EH (cell line): ENCODE measurements at places on chromosomes 2 and 18.
A peak's percentile ranks its signal among the peaks of the same experiment; 100 is the strongest.

GRCh38 chr2:65421432-65421748 is 11.0 kb downstream of the SPRED2 start:
- DNase-seq = no peak

DNA sequence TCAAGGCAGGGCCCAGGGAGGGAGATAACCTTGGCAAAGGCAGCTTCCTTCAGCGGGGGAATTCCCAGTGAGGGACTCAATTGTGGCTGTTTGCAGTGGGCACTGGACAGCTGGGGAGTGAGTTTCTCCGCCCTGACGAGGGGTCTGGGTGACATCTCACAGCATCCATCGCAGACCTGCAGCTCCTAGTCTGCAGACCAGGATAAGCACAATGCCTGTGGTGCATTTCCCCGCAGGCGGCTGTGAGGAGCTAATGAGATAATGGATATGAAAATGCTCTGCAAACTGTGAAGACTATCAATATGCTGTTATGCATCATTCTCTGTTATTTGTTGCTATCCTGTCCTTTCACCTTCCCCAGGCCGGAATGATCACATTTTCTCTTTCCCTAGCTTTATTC is 30.0 kb upstream of the CYP1B1 start:
- no peak for DNase-seq

DNA sequence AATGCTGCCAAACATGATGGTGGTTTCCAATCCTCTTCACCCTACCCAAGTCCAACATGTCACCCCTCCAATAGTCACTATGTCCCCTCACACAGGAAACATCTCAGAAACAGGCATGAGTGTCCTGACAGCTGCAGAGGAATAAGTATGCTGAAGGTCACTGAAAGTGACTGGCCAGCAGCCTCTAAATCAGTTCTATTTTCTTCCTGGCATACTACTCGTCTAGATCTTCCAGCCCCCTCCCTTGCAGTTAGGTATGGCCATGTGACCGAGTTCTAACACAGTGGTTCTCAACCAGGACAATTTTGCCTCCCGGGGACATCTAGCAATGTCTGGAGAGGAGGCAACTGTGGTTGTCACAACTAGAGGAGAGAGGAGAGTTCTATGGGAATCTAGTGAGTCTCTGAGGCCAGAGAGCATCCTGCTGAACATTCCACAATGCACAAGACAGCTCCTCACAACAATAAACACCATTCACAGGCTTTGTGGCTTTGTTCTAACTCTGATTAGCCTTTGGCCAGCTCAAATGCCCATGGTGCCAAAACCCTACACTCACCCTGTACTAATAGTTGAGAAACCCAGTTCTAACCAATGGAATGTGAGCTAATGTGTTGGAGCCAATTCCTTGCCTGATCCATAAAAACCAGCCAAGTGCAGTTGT is 12.6 kb upstream of the ID2 start:
- peak; percentile 57 for DNase-seq

- DNase-seq = no peak
These were observed 60.7 kb upstream of the AQP4 start for GRCh38 chr18:26926066-26926675.

GRCh38 chr2:8244639-8245038 is 437.2 kb upstream of the ID2 start:
- no peak for DNase-seq

DNA sequence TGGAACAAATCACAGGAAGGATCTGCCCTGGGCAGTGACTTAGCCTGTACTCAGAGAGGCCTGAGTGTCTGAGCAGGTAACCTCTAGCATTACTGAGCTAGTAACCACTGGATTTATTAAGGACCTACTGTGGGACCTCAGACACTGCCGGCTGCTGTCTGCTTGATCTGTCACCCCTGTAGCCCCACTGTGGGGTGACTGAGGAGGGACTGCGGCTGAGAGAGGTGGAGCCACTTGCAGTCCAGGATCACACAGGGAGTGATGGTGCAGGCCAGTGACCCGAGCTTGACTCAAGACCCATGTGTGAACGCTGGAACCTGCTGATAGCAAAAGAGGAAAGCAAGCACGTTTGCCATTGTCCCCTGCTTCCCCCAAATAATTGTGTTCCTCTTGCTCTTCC is 15.6 kb downstream of the CHMP1B start:
- no peak for DNase-seq

DNA sequence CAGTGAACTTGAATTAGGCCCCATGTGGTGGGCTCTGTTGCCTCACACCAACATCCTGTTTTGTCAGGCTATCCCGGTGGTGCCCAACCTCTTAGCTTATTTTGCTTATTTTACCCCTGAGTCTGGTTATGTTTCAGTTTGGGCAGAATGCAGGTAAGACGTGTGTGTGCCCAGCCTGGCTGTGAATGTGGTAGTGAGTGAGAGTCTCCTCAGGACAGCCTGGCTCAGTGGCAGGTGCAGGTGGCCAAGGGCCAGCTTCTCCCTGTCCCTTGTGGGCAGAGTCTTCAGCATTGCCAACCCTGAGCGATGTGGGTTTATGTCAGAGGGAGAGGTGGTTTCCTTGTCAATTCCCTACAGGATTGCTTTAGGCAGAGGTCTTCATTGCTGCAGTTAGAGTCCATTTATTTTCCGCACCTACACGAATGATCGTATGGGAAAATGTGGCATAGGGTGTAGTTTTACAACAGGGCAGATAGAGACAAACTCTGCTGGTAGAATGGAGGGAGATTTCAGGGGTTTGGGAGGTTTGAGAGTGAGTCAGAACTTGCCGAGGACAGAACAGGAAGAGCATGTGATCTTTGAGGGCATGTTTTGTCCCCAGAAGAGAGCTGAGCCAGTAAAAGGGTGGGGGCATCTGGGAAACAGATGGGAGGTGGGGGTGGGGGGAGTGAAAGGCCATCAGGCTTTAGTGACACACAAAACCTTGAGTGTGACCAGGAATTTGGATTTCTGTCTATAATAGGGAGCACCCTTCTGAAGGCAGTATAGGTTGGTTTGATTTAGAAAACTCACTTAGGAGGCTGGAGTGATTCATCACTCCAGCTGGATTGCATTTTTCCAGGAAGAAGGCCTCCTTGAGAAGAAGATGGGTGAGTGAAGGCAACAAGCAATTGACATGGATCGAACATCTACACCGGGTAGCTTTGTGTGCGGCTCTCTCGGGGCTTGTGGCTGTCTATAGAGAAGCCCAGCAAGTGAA is 156.2 kb upstream of the CELF4 start:
- no peak for DNase-seq

- no peak for DNase-seq
These were observed 46.8 kb upstream of the NCK2 start for GRCh38 chr2:105697781-105698449.

GRCh38 chr2:165122521-165122920 is 81.3 kb downstream of the SCN3A start:
- no peak for DNase-seq

- no peak for DNase-seq
These were observed 150.7 kb upstream of the TPO start for GRCh38 chr2:1262609-1263008.

GRCh38 chr2:48173141-48173540 is 266.8 kb upstream of the FBXO11 start:
- peak; percentile 45 for DNase-seq

GRCh38 chr2:39491653-39492052 is 54.6 kb upstream of the MAP4K3 start:
- no peak for DNase-seq
